ENCODE measurements at places on chromosomes 4 and X. TPM values are rescaled to one million over a fixed set of nuclear protein-coding genes. Genes with fewer than 3 reads are reported as not detected.

The CPZ gene
- total RNA-seq: not detected

The GSPT2 gene
- total RNA-seq: 4.1 TPM

The JAKMIP1 gene
- not detected for total RNA-seq

The TMLHE gene
- 9.8 TPM for total RNA-seq

The CLDN22 gene
- not detected for total RNA-seq

The LNX1 gene
- 0.34 TPM for total RNA-seq

The KLB gene
- total RNA-seq: 0.03 TPM

The TMPRSS11F gene
- 0.10 TPM for total RNA-seq

The PNMA5 gene
- not detected for total RNA-seq

The FDCSP gene
- total RNA-seq: not detected

The SCML1 gene
- 10.7 TPM for total RNA-seq

The VSIG4 gene
- not detected for total RNA-seq

The GRPR gene
- 0.11 TPM for total RNA-seq

The VEGFC gene
- 80.3 TPM for total RNA-seq

The ACE2 gene
- total RNA-seq: 0.07 TPM

The HERC6 gene
- 34.5 TPM for total RNA-seq

The ZCCHC18 gene
- total RNA-seq: 0.14 TPM

The CSTF2 gene
- 31.0 TPM for total RNA-seq

The LRP2BP gene
- 0.14 TPM for total RNA-seq

The LANCL3 gene
- 1.3 TPM for total RNA-seq

The GABRG1 gene
- total RNA-seq: not detected

The SUPT20HL1 gene
- not detected for total RNA-seq

All from foreskin keratinocyte (primary cell).